ENCODE measurements at places on chromosomes 2 and 18.

DNA sequence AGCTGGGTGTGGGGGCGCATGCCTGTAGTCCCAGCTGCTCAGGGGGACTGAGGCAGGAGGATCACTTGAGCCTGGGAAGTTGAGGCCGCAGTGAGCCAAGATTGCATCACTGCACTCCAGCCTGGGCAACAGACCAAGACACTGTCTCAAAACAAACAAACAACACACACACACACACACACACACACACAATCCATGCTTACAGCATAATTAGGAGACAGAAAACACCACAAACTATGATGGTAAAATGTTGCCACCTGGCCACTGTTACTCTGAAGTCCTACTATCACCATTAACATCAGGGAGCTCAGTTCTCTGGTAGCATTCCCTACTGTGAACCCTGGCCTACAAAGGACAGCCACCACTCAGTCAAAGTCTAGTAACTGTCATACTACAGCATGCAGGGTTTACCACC, 18.3 kb downstream of the DNPEP start:
- no peak for DNase-seq

- DNase-seq, result no peak
Observed at GRCh38 chr2:27307545-27308358, 493 bp downstream of the UCN start.

DNA sequence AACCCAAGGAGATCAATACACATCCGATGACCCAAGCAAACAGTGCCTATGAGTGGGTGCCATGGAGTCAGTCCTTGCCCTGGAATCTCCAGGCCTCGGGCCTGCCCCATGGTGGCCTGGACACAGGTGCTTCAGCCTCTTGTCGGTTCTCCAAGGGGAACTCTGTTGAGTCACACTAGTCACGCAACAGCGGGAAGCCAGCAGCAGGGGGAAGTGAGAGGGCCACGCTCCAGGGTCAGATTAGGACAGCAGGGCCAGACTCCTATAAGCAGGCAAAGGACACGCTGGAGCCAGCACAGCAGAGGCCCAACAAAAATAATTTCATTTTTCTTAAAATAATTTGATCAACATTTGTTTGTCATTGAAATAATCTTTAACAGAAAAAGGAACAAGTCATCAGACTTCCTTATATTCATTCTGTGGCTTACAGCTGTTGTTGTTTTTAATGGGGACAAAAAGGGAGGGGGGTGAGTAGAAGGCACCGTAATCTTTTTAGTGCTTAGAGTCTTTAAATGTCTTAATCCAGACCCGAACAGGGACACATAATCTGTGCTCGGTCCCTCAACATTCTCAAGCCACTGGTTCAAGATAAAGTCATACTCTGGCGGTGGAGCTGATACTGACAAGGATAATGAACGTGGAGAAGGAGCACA, 16.4 kb upstream of the ARMC9 start:
- no peak for DNase-seq

DNA sequence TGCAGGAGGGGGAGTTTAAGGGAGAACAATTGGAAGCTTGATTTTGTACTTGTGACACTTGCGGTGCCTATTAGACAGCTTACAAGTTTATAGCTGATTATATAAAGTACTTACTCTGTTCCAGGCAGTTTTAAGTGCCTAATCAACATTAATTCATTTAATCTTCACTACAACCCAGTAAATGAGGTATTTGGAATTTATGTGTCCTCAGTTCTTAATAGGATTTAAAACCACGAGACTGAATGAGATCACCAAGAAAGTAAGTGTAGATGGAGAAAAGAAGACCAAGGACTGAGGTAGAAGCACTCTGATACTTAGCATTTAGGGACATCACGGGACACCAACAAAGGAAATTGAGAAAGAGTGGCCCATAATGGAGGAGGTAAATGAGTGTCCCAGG, 49.8 kb downstream of the ZC3H15 start:
- DNase-seq, result no peak

DNA sequence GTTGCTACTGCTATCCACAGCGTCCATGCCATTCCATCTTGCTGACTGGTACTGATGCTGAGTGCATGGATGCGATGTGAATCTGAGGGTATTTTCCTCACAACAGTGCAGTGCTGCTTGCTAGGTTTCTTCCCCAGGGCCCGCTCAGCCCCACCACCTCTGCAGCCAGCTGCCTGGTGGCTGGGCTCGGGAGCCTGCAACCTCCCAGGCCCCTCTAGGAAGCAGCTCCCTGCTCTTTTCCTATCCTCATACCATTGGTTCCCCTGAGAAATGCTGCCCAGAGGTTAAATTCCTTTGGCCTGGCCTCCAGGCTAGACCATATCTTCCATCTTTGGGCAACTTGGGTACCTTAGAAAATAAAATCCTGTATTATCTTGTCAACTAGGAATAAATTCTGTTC, 413.6 kb downstream of the TGIF1 start:
- DNase-seq, result no peak

GRCh38 chr2:64311948-64312621, 141.9 kb upstream of the LGALSL start:
- DNase-seq, result peak; percentile 82

DNA sequence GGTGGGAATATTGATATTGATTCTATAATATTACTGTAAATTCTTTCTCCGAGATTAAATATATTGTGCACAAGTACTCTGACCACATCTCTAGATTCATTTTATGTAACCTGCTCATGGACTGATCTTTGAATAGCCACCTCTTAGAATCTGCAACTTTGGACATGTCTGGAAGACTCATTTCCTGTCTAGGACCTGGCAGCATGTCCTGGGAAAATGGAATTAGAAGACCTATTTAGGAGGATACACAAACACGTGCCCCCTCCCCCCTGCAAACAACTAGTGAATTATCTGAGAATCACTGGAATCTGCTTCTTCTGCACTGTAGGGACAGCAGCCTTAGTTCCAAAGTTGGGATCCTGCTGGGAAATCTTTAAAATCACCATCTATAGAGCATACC, 94.1 kb downstream of the UBE2E3 start:
- DNase-seq, result no peak

GRCh38 chr2:70450641-70451250, 102.9 kb downstream of the TGFA start:
- DNase-seq, result no peak

DNA sequence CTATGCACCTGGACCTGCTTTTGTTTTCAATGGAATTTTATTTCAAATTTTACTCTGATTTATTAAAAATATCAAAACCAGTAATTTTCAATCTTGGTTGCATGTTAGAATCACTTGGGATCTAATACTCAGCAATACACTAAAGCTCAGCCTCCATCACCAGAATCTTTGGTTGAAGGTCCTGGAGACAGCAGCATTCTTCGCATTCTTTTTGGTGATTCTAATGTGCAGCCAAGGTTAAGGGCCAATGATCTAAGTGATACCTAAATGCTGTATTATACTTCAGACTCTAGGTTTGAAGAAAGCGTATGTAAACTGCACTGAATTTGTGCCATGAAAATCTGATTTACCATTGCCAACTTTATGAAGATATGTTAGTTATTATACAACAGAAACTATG, 493.1 kb downstream of the XIRP2 start:
- no peak for DNase-seq

DNA sequence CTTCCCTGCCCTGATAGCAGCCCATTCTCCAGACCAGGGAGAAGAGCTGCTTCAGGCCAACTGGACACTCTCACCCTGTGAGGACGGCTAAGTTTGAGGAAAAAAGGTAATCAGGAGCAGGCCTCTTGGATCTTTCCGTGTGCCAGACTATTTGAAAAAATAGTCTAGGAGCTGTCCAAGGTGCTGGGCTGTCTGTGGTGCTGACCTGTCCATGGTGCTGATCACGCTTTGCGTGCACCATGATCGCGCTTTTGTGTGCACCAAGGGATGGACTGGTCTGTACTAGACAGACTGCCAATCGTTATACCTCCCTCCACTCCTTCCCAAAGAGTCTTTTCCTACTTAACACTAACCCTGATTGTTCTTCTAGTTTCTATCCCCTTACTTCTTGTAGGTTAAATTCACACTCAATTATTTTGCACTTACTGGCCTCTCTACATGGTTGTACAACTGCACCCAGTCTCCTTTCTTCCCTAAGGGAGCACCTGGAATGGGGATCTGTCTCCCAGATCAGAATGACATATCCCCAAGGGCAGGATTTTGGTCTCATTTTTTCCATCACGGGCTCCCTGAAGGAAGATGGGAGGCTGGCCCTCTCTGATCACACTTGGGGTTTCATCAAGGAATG, 295.4 kb downstream of the CELF4 start:
- DNase-seq, result peak; percentile 82

Measured in left kidney (tissue), 8 donors.